ENCODE measurements at places on chromosomes 3 and 15.
A peak's percentile ranks its signal among the peaks of the same experiment; 100 is the strongest.

DNA sequence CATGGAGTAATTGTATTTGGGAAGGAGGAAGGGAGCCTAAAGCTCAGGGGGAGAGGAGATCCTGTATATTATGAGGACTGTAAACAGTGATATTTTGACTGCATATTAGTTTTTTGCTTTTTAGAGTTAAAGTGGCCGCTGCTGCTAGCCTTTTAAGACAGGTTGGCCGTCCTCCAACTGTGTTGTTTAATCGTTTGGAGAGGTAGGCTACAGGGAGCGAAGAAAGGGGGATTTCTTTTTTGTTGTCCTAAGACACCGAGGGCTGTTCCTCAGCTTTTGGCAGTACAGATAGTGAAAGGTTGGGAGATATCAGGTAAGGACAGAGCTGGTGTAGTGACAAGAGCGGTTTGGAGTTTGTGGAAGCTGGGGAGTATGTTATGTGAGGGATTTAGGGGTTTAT is 38.2 kb upstream of the RNF7 start:
- no peak for DNase-seq

- DNase-seq = no peak
Observed at GRCh38 chr15:48584090-48584811, 61.3 kb downstream of the FBN1 start.

DNA sequence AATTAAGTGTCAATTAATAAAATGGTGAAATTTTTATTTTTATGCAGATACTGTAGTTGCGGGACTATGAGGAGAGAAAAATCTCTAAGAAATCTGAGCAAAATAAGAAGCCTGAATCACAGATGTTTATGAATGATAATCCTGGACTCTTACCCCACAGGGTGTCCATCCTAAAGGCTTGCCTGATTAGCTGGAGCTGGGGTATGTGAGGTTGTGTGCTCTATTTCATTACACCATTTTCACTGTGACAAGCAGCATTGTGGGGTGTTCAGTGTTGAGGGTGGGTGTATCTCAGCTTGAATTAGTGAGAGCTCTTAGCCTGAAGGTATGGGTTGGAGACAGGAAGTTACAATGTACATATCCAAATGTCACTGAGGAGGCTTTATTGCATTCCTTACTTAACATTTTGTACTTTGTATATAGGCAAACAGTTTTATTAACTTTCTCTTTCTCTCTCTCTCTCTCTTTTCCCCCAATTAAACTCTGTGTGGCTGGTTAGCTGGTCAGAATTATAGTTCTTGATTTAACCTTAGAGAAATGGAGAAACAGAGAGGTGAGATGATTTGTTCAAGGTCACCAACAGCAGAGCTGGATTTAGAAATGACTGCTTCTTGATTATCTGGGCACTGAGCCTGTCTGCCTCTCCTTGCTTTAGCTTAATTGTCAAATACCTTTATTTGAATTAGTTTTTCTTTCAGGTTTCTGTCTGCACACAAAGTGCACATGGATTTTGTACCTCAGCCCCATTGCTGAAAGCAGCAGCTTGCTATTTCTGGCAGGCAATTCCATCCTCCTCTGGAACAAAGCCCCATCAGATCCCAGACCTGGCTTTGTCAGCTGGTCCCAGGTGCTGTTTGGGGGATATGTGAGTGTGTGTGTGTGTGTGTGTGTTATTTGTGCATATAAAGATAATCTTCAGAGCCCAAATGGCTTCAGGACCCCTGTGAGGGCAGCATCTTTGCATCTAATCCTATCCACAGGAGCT is 35.8 kb downstream of the GJD2 start:
- no peak for DNase-seq

DNA sequence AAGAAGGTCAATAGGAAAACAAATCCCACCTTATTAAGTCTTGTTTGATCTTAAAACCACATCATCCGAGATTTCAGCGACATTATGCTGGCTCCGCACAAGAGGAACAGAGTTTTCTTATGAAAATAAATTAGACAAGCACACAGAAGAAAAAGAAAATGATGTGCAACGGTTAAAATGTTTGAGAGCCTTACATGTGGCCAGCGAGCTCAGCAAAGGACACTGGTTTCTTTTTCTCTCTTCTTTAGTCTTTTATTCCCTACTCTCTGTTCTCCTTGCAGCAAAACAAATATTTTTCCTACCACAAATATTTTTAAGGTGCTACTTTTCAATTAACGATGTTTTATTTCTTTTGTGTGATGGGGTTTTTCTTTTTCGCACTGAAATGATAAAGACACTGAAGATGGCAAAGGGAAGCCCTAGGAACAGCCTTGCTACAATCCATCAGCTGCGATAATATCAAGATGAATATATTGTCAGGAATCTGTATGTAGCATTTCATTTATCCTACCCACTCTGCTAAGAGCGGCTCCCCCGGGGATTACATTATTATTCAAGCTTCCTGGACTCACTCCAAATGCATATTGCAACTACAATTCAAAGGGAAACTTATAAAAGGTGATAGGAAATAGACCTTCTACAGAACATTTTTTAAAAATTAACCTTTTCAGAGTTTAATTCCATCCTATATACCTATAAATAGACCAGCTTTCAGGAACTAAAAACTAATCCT is 72.9 kb downstream of the ANXA2 start:
- DNase-seq = no peak

- DNase-seq = no peak
Observed at GRCh38 chr3:87361271-87361670, 84.9 kb upstream of the POU1F1 start.

DNA sequence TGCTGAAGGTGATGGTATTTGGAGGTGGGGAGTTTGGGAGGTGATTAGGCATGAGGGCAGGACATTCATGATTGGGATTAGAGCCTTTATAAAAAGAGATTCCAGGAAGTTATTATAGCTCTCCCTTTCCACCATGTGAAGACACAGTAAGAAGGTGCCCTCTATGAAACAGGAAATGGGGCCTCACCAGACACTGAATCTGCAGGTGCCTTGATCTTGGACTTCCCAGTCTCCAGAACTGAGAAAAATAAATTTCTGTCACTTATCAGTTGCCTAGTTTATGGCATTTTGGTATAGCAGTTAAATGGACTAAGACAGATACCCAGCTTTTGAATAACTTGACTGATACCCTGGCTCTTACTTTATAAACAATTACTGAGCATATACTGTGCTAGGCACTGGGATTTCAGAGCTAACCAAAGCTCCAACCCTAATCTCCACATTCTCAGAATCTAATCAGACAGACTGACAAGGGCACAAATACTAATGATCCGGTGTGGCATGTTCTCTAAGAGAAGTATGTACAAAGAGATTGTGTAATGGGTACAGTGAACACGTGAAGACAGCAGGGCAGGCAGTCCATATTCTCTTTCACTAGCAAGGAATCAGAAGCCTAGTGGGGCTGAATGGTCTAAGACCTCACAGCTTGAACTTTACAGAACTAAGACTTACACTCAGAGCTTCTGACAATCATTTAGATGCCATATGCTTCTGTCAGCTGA is 343.1 kb downstream of the WDR72 start:
- DNase-seq = no peak

- DNase-seq = no peak
Observed at GRCh38 chr3:188391592-188391991, 237.6 kb downstream of the LPP start.

DNA sequence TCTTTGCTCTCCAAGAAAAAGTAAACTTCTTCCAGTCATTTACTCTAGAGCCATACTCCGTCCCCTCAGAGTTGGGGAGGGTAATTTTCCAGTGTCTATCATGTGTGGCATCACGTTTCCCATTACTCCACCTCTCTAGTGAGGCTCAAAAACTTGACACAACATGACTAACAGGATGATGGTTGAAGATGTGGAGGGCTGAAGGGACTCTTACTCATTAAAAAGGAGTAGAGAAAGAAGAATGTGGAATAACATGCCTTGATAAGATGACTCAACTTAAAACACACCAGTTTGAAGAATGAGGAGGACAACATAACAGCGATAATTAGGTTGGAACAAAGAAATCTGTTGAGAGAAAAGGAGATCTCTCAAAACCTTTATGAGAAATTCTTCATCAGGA is 894.3 kb downstream of the OTOL1 start:
- no peak for DNase-seq

GRCh38 chr3:51896607-51897305 is 6.4 kb downstream of the IQCF1 start:
- no peak for DNase-seq

- DNase-seq = no peak
Observed at GRCh38 chr3:101851072-101851770, 1.9 kb downstream of the NFKBIZ start.

GRCh38 chr15:78811825-78812183 is 540 bp upstream of the ADAMTS7 start:
- DNase-seq = no peak

- no peak for DNase-seq
Observed at GRCh38 chr3:43793648-43794372, 103.1 kb downstream of the ABHD5 start.

DNA sequence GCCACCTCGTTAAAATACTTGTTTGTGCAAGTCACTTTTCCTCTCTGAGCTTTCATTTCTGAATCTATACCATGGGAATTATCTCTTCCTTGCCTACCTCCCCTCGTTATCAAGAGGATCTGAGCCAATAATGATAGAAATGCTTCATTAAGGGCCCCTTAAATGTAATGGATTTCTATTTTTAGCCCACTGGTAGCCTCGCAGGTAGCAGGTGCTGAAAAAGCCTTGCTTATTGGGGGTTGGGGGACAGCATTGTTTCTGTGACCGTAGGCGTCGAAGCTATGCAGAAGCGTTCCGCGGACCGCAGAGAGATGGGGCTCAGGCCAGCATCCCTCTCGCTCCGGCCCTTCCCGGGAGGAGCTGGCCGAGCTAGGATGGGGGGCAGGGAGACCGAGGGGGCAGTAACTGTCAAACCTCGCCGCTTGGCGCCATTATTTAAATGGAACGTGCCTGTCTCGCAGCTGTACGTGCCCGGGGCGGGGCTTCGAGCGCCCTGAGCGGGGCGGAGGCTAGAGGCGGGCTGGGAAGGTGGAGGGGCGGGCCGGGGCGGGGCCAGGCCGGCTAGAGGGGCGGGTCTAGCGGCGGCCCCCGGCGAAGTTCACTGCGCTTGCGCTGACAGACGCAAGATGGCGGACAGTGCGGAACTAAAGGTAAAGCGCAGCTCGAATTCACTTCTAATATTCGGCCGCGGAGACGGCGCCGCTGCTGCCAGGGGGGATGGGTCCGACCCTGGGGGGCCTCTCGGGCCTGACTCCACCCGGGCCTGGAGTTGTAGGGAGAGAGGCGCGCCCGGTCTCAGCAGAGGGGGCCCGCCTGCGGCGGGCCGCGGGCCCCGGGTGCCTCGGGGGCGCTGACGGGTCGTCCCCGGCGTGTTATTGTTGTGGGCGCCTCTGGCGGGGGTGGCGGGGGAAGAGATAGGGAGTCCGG is at the start of gene PIAS1:
PIAS1 (plus strand) TSS at position 615 of the 927 bp plus-strand sequence; CDS start at position 627, 12 bp downstream.
- DNase-seq = peak; percentile 94

DNA sequence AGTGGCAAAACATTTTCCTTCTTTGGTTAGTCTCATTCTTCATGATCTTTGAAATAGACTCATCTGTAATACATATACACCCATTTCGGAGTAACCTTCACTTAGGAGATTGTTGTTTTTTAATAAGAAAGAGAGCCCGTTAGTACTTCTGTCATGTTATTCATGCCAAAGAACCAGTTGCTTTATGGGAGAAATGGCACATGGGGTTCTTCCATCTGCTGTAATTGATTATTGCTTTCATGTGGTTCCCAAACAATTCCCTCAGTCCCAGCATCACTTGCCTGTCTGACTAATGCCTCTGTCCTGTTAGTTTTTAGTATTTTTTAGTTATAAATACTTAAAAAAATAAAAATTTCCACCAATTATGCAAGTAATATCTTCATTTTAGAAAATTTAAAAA is 33.8 kb upstream of the FAH start:
- DNase-seq = no peak

GRCh38 chr3:116111765-116112164 is 333.5 kb downstream of the LSAMP start:
- DNase-seq = no peak

DNA sequence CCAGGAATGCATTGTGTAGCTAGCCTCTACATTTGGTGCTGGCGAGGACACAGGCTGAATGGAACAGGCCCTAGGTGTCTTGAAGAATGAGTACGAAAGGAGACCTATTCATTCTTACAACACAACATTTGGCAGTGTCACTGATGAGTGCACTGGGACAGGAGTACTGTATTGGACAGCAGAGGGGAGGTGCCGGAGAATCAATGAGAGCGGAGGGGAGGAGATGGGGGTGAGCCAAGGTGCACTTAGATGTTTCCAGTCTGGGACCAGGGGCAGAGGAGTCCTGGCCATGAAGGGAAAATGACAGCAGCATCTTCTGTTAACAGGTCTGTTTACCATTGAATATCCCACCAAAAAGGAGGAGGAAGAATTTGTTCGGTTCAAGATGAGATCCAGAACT is 53.2 kb downstream of the C3orf20 start:
- DNase-seq = no peak

- DNase-seq = no peak
Observed at GRCh38 chr3:59326246-59327024, 276.6 kb upstream of the CFAP20DC start.

GRCh38 chr15:66278056-66278455 is 15.3 kb upstream of the DIS3L start:
- no peak for DNase-seq

GRCh38 chr15:87033056-87033455 is 953.4 kb downstream of the AGBL1 start:
- DNase-seq = no peak

- no peak for DNase-seq
Observed at GRCh38 chr3:127392156-127392490, 104.3 kb upstream of the PRR20G start.

DNA sequence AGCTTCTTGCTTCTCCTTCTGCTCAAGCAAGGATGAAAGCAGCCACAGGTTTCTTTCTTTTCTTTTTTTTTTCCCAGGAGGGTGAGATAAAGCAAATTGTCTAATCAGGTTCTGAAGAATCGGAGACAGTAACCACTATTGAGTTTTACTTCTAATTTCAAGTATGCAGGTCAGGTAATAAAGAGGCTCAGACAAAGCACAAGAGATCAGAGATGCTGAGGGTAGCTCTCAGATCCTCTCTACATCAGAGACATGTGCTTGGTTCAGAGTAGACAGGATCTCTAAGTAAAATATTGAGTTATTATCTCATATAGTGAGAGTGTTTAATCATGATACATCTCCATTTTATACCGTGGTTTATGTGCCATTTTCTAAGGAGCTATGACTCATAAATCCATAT is 168.5 kb downstream of the NFKBIZ start:
- DNase-seq = no peak

GRCh38 chr3:57074135-57074534 is 13.7 kb downstream of the SPATA12 start:
- DNase-seq = no peak

DNA sequence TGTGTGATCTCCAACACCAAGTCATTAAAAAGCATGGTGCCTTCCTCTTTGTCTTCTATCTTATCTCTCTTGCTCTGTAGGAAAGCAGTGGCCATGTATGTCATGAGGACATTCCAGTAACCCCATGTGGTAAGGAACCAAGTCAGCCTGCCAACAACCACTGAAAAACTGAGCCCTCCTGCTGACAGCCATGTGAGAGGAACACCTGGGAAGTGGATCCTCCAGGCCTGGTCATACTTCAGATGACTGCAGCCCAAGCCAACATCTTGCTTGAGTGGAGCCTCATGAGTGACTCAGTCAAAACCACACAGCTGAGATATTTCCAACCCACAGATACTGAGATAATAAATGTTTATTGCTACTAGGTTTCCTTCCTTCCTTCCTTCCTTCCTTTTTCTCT is 597.3 kb downstream of the ZIC1 start:
- no peak for DNase-seq

Data from common myeloid progenitor, CD34-positive (primary cell).